ENCODE measurements at places on chromosomes 3 and 15.

DNA sequence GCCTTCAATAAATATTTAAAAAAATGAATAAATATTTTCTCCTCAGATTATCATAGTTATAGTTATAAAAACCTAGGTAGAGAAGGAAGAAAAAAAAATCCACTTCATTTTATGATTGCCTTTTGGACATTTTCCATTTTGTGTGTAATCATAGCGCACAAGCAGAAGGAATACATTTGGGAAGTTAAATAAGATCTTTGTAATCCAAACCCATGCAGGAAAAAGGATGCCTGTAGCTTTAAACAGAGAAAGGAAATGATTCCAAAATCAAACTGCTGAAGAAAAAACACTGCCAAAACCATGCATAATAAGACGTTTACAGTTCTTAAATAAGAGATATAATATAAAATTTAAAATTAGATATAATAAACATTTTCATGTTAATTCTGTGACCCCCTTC, 7.4 kb upstream of the CCDC54 start:
- H3K4me1 ChIP-seq, result no peaks in the 10 kb centered on the region
- no peak for DNase-seq
- no peak overlapping the region for H3K4me3 ChIP-seq
- H3K27me3 ChIP-seq, result no peaks in the 10 kb centered on the region
- no peaks in the 10 kb centered on the region for H3K36me3 ChIP-seq
- H3K27ac ChIP-seq, result no peak overlapping the region

DNA sequence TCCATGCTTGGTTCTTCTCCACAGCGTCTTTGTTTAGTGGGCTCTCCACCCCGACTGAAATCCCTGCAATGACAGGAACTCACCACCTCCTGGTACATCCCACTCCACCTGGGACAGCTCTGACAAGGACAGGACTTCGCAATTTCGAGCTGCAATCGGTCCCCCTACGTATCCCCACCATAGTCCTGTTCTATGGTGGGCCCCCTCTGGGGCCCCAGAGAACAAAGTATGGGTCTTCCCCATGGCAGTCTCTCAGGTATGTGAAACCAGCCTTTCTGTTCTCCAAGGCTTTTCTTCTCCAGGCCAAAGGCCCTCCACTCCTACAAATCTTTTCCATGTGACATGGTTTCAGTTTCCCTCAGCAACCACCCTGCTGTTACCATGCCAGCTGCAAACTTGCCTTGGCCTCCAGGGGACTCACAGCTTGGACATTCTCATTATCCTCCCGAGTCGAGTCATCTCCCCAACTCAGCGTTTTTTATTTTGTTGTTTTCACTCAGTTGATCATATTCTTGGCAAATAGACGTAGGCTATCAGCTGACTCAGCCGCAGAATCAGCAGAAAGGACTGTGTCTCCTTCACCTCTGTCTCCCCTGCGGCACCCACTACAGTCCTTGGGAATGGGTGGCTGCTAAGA, 233.3 kb downstream of the OPA1 start:
- no peak overlapping the region for H3K4me3 ChIP-seq
- no peaks in the 10 kb centered on the region for H3K27me3 ChIP-seq
- peaks cover 30% of the 10 kb centered on the region for H3K4me1 ChIP-seq
- H3K27ac ChIP-seq, result peak overlapping the region; percentile 52
- peak; percentile 28 for DNase-seq

GRCh38 chr15:29089731-29090616, 179.6 kb downstream of the NSMCE3 start:
- peaks cover 21% of the 10 kb centered on the region for H3K4me1 ChIP-seq
- no peak overlapping the region for H3K4me3 ChIP-seq
- peaks cover 31% of the 10 kb centered on the region for H3K36me3 ChIP-seq
- H3K27ac ChIP-seq, result no peak overlapping the region
- H3K27me3 ChIP-seq, result no peaks in the 10 kb centered on the region

GRCh38 chr3:169146179-169146665, 517.3 kb downstream of the MECOM start:
- H3K36me3 ChIP-seq, result no peaks in the 10 kb centered on the region
- peaks cover 73% of the 10 kb centered on the region for H3K27me3 ChIP-seq
- peak overlapping the region; percentile 29 for H3K27ac ChIP-seq
- H3K4me3 ChIP-seq, result peak overlapping the region; percentile 38
- DNase-seq, result peak; percentile 75
- peaks cover 24% of the 10 kb centered on the region for H3K4me1 ChIP-seq

DNA sequence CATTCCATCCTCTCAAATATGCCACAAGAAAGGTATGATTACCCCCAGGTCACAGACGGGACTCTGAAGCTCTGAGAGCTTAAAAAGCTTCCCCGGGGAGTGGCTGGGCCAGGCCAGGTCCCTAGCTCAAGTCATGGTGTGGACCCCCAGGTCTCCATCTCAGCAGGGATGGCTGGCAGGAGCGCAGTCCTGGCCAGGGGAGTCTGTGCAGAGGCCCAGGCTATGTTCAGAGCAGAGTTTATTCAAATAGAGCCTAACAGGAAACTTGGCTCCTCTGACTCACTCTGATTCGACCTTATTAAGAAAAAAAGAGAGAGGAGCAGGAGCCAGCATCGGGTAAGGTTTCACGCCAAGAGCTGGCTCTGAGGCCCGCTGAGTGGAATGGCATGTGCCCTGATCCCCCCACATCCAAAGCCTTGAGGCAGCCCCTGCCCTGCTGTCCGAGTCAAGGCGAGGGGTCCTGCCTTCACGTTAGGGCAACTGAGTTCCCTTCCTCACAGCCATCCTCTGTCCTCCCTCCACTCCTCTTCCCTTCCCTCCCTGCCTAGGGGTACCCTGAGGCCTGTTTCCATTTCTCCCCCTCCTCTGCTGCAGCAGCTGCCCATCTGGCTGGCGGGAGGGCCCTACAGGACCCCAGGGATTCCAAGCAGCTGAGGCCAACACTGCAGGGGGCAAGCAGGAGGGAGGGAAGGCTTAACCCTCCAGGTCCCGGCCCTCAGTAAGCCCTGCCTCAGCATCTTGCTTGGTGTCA, 1.9 kb upstream of the LOXL1 start:
- no peak overlapping the region for H3K4me3 ChIP-seq
- H3K4me1 ChIP-seq, result peaks cover 65% of the 10 kb centered on the region
- peaks cover 17% of the 10 kb centered on the region for H3K27me3 ChIP-seq
- DNase-seq, result peak; percentile 78
- H3K27ac ChIP-seq, result peak overlapping the region; percentile 3

DNA sequence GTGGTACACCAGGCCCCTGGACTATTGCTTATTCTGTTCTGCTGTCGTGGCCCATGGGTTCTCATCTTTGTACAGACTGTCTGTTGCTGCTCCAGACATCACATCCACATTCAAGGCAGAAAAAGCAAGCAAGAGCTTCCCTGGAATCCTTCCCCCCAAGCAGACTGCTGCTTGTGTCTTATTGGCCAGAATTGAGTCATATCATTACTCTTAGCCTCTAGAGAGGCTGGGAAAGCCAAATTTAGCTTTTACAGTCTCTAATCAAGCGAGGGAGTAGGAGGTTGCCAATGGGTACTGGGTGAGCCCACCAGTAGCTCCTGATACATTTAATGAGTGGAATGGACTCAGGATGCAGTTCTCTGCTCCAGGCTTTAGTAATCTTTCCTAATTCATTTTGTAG, 39.4 kb downstream of the RAB6B start:
- H3K4me3 ChIP-seq, result no peak overlapping the region
- DNase-seq, result peak; percentile 13
- peaks cover 25% of the 10 kb centered on the region for H3K36me3 ChIP-seq
- H3K4me1 ChIP-seq, result peaks cover 36% of the 10 kb centered on the region

DNA sequence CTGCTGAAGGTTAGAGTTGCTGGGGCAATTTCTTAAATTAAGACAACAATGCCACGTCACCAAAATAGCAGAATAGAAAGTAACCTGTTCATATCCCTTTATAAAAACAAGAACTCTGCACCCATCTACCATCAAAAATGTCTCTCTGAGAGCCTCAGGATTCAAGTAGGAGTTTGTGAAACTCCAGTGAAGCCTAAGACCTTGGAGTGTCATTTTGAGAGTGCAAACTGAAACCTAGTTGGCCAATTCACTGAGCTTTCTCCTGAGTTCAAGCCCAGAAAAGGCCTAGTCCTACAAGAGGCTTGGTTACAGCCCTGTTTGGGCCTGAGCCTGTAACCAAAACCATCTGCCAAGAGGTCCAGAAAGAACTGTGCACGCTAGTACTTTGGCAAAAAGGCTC, 335.1 kb downstream of the EFHB start:
- no peaks in the 10 kb centered on the region for H3K36me3 ChIP-seq
- H3K27ac ChIP-seq, result no peak overlapping the region
- no peaks in the 10 kb centered on the region for H3K27me3 ChIP-seq
- no peaks in the 10 kb centered on the region for H3K4me1 ChIP-seq

GRCh38 chr3:51876186-51876585, 785 bp upstream of the IQCF5 start:
- no peaks in the 10 kb centered on the region for H3K4me1 ChIP-seq
- no peaks in the 10 kb centered on the region for H3K36me3 ChIP-seq
- H3K4me3 ChIP-seq, result no peak overlapping the region
- no peak for DNase-seq

DNA sequence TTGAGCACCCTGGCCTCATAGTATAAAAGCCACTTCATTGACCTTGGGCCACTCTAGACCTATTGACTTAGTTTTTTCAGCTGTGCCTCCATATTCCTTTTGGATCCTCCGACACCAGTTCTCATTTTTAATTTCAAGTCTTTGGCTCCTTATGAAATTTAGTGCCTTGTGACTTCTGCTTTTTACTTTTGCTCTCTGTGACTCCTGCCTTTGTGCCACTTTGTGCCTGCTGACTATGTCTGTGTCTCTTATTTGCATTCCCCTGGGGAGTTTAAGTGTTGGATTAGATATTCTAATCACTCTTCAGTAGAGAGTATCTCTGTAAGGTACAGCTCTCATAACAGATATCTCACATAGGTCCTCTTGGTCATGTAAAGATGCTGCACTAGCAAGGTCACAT, 39.6 kb upstream of the GPR149 start:
- H3K36me3 ChIP-seq, result no peaks in the 10 kb centered on the region
- H3K27me3 ChIP-seq, result no peaks in the 10 kb centered on the region
- no peak overlapping the region for H3K27ac ChIP-seq
- no peak overlapping the region for H3K4me3 ChIP-seq

DNA sequence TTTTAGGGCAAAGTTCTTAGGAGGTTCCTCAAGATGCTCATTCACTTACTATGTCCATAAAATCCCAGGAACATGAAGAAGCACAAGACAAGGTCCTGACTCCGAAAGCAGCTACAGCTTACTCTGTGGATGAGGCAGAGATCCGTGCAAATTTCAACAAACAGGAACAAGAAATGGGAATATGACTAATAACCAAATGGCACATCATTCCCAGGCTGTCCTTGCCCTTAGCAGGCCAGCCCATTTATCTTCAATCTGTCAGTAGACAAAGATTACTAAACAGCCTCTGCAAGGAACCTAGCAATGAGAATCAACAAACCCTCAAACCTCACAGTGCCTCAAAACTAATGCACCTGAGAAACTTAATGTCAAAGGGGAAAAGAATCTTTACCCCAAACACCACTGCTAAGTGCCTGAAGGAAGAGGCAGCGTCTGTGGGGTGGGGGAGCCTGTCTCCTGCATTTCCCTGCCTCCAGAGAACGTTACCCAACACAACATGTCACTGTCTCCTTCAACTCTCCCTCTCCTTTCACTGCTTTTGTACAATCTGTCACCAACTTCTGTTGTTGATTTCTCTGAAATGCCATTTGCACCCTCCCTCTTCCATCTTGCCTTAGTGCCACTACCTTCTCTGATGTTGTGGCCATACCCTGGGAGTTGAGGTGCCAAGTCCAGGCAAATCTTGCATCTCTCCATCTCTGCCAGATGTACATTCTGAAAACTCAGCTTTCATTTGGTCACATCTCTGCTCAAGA, 4.8 kb downstream of the TNFAIP8L3 start:
- H3K36me3 ChIP-seq, result no peaks in the 10 kb centered on the region
- peaks cover 19% of the 10 kb centered on the region for H3K27me3 ChIP-seq
- DNase-seq, result no peak
- no peak overlapping the region for H3K27ac ChIP-seq

- no peaks in the 10 kb centered on the region for H3K36me3 ChIP-seq
- no peaks in the 10 kb centered on the region for H3K4me1 ChIP-seq
- H3K4me3 ChIP-seq, result no peak overlapping the region
- H3K27ac ChIP-seq, result no peak overlapping the region
- H3K27me3 ChIP-seq, result no peaks in the 10 kb centered on the region
Observed at GRCh38 chr15:47485419-47485818, 231.9 kb upstream of the SEMA6D start.

DNA sequence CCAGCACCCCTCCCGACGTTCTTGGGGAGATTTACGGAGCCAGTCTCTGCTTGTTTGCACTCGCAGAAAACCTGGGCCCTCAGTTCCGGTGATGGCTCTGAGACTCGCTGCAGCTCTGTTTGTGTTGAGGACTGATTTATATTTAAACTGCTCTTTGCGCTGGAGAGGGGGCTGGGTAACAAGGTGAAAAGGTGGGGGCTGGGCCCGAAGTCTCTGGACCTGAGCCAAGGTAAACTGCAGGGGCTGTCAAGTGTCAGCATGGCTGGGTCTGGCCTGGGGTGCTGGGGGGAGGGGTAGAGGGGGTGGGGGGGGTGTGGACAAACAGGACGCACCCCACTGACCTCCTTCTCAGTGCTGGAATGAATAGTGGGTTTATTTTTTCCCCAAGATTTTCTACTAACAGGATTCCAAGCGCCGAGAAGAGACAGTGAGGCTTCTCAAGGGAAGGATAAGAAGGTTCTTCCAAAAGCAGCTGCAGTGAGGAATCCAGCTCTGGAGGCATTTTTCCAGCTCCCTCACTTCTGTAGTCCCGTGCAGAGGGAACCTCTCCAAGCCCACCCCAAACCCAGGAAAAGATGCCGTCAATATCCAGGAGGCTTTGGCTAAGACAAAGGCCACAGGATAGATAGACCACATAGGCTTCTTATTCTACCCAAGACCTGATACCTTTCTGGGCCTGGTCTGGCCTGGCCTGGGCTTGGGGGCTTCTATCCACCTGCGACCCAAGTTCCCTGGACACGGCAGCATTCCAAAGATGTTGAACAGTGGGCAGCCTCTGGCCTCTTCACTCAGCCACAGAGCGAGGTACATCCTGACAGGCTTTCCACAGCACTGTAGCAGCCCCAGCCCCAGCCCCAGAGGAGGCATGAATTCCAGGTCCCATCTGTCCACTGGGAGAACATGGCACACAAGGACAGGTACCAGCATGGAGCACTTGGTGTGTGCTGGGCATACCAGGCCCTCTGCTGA, 938 bp upstream of the SLCO2A1 start:
- H3K27me3 ChIP-seq, result peaks cover 23% of the 10 kb centered on the region
- no peaks in the 10 kb centered on the region for H3K36me3 ChIP-seq
- no peak for DNase-seq
- peak overlapping the region; percentile 12 for H3K4me3 ChIP-seq
- H3K27ac ChIP-seq, result no peak overlapping the region

GRCh38 chr15:99331381-99331780, 80.1 kb downstream of the LRRC28 start:
- no peak for DNase-seq
- H3K27ac ChIP-seq, result no peak overlapping the region
- no peak overlapping the region for H3K4me3 ChIP-seq
- H3K36me3 ChIP-seq, result no peaks in the 10 kb centered on the region
- H3K27me3 ChIP-seq, result no peaks in the 10 kb centered on the region

All from spinal cord (tissue), 10 donors.